ENCODE measurements at places on chromosomes 2 and 18.
A peak's percentile ranks its signal among the peaks of the same experiment; 100 is the strongest.

GRCh38 chr18:48290162-48290926 lies 118.8 kb downstream of the ZBTB7C start:
- DNase-seq = no peak

GRCh38 chr2:239143858-239144712 lies 256.7 kb downstream of the HDAC4 start:
- peak; percentile 40 for DNase-seq

DNA sequence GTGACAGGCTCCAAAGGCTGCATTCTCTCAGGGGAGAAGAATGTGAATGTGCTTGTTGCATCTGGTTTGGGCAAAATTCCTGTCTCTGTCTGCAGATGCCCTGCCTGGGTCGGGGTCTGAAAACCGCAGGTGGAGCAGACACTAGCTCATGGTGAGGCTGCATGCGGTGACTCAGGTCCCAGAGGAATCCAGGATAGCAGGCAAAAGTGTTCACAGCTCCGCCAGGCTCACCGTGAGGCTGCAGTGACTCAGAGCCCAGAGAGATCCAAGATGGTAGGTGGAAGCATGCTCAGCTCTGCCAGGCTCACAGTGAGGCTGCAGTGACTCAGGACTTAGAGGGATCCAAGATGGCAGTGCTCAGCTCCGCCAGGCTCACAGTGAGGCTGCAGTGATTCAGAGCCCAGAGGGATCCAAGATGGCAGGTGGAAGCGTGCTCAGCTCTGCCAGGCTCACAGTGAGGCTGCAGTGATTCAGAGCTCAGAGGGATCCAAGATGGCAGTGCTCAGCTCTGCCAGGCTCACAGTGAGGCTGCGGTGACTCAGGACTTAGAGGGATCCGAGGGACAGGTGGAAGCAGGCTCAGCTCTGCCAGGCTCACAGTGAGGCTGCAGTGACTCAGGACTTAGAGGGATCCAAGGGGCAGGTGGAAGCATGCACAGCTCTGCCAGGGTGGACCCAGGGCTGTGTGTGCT lies 200.5 kb downstream of the ACKR3 start:
- no peak for DNase-seq

DNA sequence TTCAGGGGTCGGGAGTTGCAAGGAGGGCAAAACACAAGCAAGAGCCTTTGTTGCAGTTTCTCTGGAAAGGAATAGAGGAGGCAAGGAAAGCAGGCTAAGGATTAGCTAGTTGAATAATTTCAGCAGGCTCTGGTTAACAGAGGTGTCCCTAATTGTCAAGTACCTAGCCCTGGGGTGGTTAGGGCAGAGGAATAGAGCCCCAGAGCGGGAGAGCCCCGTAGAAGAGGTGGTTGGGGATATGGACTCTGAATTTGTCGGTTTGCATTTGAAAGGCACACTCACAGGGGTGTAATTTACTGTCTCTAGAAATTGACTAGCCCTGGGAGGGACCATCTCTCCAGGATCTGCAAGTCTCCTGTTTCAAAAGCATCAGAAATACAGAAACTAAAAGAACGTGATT lies 1030.2 kb downstream of the TMEM182 start:
- no peak for DNase-seq

GRCh38 chr18:44503854-44504253 lies 176.8 kb upstream of the SETBP1 start:
- DNase-seq = no peak

GRCh38 chr2:33137331-33137730 lies 190.6 kb downstream of the LTBP1 start:
- DNase-seq = no peak

Measured in inflammatory macrophage (primary cell).